ENCODE measurements at places on chromosomes 16 and 17. TPM values are rescaled to one million over a fixed set of nuclear protein-coding genes. Genes with fewer than 3 reads are reported as not detected.
A peak's percentile ranks its signal among the peaks of the same experiment; 100 is the strongest.

The MYH13 gene
- total RNA-seq: not detected

The RHBDF1 gene
- total RNA-seq: 40.2 TPM

The SGCA gene
- total RNA-seq: not detected

The RAC3 gene
- 64.1 TPM for total RNA-seq

GRCh38 chr16:66948134-66948836, 12.8 kb upstream of the CES3 start:
- no peak for DNase-seq

DNA sequence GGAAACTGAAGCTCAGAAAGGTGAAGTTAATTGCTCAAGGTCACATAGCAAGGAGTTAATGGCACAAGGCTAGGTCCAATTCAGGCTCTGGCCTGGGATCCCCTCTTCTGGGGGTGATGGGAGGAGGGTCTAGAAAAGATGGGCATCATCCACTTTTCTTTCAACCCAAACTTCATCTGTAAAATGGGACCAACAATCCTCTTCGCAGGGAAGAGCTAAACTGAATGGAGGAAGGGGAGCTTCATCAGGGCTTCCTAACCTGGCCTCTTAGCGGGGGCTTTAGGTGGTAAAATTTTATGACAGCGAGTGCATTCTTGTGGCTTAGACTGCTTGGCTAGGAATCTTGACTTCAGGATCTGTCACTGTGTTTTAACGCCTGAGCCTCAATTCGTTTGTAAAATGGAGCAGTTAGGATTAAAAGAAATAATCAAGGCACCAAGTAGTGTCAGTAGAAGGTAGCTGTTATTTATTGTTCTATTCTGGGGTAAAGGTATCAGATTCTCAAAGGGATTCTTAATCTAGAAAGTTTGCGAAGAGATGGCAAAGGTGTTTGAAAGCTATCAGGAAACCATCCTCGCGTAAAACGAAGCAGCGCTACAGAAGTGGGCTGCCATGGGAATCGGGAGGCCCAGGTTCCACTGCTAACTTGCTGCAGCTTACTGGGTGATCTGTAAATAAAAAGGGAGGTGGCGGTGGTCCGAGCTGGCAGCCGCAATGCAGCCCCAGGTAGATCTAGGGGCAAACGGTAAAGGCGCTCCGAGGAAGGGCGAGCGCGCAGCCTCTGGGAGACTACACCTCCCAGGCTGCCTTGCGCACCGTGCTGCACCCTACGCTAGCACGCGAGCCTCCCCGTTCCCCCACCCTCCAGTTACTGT, 1.5 kb upstream of the SRCAP start:
- peak; percentile 69 for DNase-seq

DNA sequence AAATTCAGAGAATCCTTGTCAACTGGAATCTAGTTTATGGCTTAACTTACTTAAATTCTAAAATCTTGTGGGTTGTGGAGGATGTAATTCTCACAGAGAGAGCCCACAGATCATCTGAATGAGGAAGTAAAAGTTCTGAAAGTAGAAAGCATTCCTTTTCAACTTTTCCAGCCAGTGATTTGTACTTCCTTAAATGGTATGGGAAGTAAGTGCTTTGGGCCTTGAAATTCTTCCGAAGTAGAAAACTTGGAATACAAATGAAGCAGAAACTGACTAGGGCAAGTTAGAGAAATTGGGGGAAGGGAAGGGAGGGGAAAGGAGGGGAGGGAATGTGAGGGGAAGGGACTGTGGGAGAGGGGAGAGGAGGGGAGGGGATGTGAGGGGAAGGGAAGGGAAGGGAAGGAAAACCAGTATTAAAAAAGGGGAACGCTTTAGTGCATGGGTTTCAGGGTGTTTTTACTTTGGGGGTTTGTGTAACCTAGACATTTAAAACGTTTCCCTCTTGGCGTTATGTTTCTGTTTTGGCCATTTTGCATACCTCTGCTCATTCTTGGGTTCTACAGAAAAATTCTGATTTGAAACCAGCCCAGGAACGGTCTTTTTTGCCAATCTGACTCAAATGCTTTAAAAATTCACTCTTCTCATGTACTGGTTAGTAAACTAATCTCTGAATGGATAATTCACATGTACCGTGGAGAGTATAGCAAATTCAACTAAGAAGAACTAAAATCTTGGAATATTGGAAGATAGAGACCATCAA, 15.5 kb upstream of the SNTB2 start:
- peak; percentile 76 for DNase-seq

- no peak for DNase-seq
Observed at GRCh38 chr17:43907425-43907981, at the start of gene MPP2. Gene MPP2, minus strand, starts transcription at chr17:43907536. Its CDS starts 3,076 bp downstream, at chr17:43904460.

DNA sequence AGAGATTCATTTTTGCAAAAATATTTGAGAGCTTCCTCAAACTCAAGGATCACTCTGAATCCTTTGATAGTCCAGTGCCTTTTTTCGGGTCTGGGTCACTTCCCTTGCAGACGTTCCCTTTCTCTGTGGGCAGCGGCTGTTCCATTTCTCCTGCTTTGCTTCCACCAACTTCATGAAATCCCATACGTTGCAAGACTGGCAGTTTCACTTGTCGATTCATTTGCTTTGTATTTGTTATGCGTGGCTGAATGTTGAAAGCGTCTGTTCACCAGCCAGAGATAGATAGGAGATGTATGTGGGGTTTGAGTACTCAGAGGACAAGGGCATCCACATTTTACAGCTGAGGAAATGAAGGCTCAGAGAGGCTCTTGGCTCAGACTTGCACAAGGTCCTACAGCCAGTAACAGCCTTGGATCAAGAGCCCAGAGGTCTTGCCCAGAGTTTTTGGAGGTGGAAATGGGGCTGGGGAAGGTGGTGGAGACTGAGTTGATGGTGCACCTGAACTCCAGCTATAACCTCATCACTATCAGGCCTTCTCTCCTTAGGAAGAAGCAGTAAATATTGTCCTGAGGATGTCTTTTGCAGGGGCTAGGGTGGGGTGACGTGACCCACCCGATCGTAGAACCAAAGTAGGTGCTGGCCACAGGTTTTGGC, 1.3 kb upstream of the CCDC102A start:
- DNase-seq: no peak

DNA sequence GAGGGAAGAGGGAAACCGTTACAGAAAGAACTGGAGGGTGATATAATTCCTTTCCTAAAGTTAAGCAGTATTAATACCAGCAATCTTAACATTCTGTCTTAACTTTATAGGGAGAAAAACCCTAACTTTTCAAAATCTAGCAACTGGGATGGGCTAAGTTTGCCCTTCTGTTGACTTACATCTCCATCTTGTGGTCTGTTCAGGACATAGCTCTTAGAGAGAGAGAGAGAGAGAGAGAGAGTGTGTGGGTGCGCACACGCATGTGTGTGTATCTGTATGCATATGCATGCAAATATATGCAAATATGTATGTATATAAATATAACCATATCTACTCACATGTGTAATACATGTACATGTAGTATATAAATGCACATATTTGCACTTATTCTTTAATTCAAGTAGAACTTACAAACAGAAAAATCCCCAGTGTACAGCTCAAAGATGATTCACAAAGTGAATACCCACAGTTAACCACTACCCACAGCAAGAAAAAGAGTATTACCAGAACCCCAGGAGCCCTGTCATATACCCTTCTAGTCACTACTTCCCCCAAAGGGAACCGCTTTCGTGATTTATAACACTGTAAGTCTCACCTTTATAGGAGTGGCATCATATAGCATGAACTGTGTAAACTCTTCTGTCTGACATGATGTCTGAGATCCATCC, 46.5 kb downstream of the STX8 start:
- DNase-seq: no peak

- no peak for DNase-seq
Observed at GRCh38 chr17:29140631-29141513, 39.3 kb downstream of the MYO18A start.

DNA sequence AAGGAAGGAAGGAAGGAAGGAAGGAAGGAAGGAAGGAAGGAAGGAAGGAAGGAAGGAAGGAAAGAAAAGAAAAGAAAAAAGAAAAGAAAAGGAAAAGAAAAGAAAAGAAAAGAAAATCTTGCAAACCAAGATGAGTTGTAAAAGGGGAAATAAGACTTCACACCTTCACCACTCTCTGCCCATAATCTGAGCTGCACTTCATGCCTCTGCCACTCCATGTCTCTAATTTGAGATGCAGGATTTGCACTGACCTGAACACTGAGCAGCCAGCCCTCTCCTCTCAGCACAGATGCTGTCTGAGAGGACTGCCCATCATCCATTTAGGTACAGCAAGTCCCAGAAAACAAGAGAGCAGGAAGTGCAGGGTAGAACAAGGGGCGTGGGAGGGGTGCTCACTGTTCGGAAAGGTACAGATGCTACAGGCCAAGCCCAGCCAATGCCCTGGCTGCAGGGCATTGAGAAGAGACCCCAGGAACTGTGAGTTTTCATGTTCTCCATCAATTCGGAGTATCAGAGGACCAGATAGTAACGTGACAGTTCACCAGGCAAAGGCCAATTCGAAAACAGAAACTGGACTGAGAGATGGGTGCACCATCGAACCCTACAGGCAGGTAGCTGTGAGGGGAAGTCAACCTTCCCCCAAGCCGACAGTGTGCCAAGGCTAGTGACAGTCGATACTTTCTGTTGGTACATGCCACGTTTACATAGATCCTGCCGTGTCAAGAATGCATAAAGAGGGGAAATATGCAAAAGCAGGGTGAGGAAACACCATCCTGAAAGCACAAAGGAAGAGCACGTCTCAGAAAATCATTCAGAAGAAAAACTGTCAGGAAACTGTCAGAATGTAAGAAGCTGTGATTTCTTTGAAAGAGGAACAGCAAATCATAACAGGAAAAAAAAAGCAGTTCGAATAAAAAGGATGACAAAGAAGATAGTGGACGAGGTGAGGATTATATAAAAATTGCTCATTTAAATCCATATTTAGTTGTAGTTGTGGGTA, 142.0 kb upstream of the RCVRN start:
- no peak for DNase-seq

DNA sequence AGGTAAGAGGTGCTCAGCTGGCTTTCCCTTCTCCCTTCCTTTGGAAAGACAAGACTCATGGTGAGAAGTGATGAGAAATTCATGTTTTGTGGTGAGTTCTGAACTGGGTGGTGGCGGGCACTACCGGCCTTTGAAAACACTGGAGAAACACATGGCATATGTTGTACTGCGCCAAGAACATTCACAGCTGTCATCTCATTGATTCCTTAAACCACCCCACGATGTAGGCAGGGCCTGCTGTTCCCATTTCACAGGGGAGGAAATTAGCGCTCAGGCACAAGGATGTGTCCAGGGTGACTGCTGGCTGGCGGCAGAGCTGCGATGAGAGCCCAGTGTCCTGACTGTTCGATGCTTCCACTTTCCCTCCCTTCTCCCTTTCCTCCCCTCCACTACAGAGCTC, 1.6 kb upstream of the DOC2B start:
- no peak for DNase-seq

- DNase-seq: no peak
Observed at GRCh38 chr16:11009027-11009755, 64.8 kb downstream of the CLEC16A start.

DNA sequence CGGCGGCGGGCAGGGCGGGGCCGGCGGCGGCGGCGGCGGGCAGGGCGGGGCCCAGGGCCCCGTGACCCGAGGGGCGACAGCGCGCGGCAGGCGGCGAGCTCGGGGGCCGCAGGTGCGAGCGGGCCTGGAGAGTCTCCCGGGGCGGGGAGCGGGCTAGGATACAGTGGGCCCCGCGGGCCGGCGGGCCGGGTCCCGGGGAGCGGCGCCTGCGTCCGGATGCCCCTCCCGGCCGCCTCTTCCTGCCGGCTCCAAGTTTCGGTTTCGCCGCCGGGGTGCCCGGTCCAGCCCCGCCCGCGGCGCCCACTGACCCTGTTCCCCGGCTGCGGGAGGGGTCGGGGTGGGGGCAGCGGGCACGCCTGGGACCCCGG, at the start of gene RNF213:
Gene RNF213 (plus strand): TSS at position 62 of the 368 bp plus-strand sequence. CDS start 2,830 bp downstream, outside the sequence.
- no peak for DNase-seq

GRCh38 chr16:64724339-64724738, 397.5 kb downstream of the CDH11 start:
- DNase-seq: no peak

DNA sequence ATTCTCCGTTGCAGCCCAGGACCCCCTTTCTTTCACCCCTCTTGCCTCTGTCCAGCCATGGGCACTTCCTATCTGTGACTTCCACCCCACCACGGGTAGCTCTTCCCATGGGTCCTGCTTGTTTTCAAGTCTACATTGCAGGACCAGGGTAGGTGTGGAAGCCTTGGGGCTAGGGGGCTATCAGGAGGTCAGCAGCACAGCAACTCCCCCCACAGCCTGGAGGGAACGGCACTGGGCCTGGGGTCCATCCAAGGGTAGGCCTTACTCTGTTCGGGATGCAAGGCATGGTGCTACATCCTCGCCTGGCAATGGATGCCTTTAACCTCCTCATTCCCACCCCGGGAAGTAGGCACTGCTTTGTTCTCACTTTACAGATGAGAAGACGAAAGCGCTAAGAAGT, 109.3 kb downstream of the IRX5 start:
- no peak for DNase-seq

DNA sequence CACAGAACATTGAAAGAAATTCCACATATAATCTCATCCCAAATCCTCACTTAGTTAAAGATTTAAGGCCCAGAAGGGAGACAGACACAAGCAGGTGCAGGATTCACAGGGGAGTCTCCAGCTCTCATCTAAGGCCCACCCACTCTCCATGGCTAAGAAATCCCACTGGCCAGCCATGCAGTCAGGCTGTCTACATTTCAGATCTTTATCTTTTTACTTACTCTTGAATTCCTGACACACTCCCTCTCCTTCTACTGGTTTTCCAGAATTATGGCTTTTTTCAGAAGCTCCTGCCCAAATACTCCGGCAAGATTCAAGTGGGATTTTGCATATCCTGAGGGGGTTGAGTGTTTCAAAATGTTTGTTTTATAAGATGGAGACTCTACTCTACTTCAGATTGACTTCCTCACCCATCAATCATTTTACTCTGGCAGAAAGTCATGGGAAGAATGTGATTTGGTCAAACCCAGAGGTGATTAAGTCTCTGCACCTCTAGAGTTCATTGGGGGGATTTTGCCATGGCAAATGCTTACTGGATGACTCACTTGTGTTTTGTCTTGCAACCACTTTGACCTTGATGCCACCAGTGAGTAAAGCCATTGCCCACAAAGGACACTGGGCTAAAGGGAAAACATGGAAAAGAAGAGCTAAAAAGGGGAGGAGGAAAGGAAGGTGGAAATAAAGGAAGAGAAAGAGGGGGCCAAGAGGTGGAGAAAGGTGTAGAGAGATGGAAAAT, 688.8 kb upstream of the SALL1 start:
- DNase-seq: peak; percentile 87

DNA sequence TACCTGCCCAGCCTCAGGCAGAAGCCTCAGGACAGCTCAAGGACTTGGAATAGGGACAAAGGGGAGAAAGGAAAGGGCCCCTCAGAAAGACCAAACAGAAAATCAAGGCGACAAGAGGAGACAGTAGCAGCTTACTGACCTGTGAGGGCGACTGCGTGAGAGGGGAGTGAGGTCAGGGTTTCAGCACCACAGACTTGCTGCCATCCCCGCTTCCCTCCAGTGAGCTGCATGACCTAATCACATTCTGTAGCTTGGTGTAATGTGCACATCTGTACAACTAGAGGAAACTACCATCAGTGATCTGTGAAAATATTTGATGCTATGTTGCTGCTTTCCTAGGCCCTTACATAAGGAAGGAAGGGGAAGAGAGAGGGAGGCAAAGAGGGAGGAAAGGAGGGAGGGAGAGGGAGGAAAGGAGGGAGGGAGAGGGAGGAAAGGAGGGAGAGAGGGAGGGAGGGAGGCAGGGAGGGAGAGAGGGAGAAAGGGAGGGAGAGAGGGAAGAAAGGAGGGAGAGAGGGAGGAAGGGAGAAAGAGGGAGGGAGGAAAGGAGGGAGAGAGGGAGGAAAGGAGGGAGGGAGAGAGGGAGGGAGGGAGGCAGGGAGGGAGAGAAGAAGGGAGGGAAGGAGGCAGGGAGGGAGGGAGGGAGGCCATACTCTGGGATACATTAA, 404.9 kb upstream of the CDH5 start:
- DNase-seq: peak; percentile 7
